ENCODE measurements at places on chromosomes 3 and 15.

DNA sequence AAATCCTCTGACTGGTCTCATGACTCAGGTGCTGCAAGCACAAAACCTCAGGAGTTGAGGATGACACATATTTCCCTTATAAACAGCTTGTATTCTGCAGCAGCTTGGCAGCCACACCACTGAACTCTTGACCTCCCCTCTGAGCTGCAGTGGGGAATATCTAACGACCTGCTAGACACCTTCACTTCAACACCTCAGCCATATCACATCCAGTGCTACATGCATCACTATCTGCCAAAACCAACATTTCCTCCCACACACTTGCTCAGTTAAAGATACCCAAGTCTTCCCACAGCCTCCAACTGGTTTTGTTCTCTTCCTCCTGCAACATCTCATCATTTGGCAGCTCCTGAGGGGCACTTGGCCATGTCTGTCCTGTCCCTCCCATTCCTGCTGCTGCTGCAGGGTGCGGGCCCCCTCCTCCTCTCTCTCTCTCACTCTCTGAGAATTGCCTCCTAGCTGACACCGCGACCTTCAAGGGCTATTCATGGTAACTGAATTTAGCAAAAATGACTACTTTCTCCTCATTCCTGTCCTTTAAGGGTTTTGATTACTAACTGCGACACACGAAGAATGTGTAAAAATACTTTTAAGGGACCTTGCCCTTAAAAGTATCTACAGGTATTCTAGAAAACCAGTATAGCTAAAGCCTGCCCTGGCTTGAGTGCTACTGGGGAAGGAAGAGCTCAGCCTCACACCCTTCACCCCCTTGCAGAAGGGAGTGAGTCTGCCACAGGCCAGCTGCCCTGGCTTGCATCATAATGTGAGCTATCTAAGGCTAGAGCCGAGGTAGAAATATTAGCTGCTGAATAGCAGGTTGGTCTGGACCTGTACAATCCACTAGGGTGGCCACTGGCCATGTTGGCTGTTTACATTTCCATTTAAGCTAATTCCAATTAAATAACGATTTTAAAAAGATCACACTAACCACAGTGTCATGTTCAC is 5.0 kb upstream of the CCR9 start:
- no peak for DNase-seq

GRCh38 chr3:174548841-174549623 is 310.1 kb upstream of the NAALADL2 start:
- DNase-seq: no peak

- no peak for DNase-seq
Measured at GRCh38 chr15:76996076-76996525, 1.2 kb downstream of the PSTPIP1 start.

- DNase-seq: no peak
Measured at GRCh38 chr15:34608517-34608916, 25.1 kb upstream of the GOLGA8B start.

GRCh38 chr3:180180795-180181194 is 144.1 kb upstream of the PEX5L start:
- DNase-seq: peak; percentile 85

DNA sequence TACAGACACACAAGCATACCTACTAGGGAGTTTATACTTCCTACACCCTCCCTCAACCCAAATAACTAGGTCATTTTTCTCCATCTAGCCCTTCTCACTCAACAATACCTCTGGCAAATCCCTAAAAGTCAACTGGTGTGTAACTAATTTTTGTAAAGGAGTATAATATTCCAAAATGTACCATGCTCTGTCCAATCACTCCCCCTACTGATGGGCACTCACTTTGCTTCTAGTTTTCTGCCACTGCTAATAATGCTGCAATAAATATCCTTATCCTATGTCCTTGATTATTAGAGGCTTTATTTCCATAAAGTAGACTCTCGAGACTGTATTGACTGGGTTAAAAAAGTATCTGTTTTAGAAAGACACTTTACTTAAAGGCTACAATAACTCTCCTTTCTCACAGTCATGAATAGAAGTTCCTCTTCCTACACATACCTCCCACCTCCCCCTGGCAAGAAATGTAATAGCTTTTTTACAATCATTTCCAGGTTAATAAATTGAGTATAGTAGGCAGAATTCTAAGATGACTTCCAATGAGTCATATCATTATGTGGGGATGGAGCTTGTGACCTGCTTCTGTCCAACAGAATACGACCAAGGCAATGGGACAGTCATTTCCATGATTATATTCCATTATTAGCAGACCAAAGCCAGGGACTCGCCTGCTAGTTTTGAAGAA is 30.0 kb downstream of the SHQ1 start:
- peak; percentile 46 for DNase-seq

- peak; percentile 69 for DNase-seq
Measured at GRCh38 chr15:38531509-38531908, 33.1 kb downstream of the RASGRP1 start.

GRCh38 chr15:90545095-90545494 is 15.4 kb downstream of the CRTC3 start:
- DNase-seq: peak; percentile 42

GRCh38 chr3:61778095-61778494 is 216.7 kb downstream of the PTPRG start:
- DNase-seq: no peak

- peak; percentile 22 for DNase-seq
Measured at GRCh38 chr15:38378161-38378560, 75.8 kb upstream of the FAM98B start.

GRCh38 chr3:128993461-128994172 is at the start of gene CFAP92:
TSS of gene CFAP92 (minus strand) at chr3:128994076. CDS start at chr3:128993304, 772 bp downstream.
- DNase-seq: peak; percentile 54

- peak; percentile 14 for DNase-seq
Measured at GRCh38 chr3:184620475-184621119, 59.0 kb downstream of the EPHB3 start.

- DNase-seq: no peak
Measured at GRCh38 chr15:26689462-26689861, 83.4 kb downstream of the GABRB3 start.

GRCh38 chr3:107910713-107911259 is 180.0 kb downstream of the CD47 start:
- DNase-seq: no peak
